NCI-H1105 treated with DMSO at 0.1 percent for 48 hours (cell line): ENCODE measurements at places on chromosomes 7 and 10.

- DNase-seq: no peak
Measured at GRCh38 chr10:114917927-114918672, 19.9 kb upstream of the TRUB1 start.

DNA sequence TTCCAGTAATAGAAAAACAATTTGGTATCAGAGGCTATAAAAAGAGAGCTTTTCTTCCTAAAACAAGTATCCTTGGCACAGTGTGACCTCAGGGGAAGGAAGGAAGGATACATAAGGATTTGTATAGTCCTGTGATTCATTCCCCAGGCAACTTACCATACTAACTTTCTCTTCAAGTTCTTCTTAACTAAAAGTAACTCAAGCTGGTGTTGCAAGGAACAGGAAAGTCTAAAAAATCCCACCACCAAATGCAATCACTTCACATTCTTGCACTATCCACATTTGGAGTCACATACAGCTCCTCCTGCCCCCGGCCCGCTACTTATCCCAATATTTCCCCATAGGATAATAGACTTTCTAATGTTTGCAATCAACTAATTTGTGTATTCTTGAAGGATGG is 84.8 kb downstream of the PRKAG2 start:
- DNase-seq: no peak

DNA sequence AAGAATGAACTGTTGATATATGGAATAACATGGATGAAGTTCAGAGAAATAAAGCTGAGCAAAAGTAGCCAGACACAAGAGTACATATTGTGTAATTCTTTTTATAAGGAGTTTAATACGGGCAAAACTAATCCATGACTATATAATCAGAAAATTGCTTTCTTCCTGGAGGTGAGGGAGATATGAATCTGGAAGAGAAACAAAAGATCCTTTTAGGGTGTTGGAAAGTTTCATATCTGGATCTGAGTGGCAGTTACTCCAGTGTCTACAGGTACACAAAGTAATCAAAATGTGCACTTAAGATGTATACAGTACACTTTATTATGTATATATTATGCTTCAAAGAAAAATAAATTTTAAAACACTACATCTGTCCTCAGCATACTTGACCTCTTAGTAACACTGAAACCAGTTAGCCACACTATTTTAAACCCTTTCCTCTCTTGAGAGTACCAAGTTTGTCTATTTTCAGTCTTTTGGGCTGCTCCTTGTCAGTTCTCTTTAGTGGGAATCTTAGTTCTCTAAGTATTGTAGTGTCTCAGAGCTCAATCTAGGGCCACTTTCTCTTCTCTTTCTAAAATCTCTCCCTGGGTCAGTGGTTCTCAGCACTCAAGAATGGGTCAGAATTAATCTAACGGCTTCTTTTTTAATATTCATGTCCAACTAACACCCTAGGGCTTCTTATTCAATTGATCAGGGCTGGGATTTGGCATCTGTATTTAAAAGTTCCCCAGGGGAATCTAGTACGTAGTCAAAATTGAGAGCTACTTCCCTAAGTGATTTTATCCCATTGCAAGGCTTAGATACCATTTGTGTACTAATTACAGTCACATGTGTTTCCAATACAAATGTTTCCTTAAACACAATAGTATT is 4.3 kb upstream of the LIPF start:
- DNase-seq: no peak

GRCh38 chr10:102287991-102288390 is 42.7 kb downstream of the GBF1 start:
- no peak for DNase-seq

GRCh38 chr10:106551501-106552062 is 612.9 kb downstream of the SORCS1 start:
- DNase-seq: no peak

- DNase-seq: no peak
Measured at GRCh38 chr10:983971-984655, 4.1 kb upstream of the GTPBP4 start.

DNA sequence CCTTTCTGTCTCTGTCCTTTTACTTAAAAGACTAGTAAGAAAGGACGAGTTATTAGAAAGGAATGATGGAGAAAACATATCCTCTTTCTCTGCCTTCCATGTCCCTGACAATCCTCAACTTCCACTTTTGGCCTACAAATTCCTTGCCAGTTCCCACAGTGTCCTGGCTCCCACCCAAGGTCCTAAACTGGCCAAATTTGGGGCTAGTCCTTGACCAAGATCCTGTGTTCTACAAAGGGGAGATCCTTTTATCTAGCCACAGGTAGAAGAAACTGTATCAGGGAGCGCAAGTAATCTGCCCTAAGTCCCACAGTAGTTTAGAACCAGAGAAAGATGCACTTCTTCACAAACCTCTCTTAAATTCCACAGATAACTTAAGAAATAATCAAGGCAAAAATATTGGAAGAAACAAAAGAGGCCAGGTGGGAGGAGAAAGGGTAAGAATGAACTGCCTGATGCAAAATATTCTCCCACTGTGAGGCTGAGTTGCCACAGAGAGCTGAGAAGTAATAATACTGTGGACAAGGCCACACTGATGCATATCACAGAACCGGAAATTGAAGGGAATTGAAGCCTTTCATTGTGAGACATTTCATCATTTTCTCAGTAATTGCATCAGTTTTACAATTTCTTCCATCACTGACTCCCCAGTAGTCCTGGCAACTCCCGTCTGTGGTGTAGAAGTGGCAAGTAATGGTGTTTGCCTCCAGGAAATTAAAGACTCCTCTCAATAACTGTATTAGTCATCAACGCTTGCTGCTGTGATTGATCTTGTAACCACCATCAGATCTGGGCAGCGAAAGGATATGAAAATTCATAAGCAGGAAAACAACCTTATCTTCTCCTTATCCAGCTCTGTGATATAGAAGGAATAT is 47.2 kb downstream of the DNAJC12 start:
- DNase-seq: no peak

GRCh38 chr7:12601302-12601869 is 30.9 kb downstream of the SCIN start:
- DNase-seq: no peak

- peak; percentile 16 for DNase-seq
Measured at GRCh38 chr7:20217193-20217948, at the start of gene MACC1. Gene MACC1, minus strand, starts transcription at chr7:20217384. Its CDS starts 55,522 bp downstream, at chr7:20161862.

DNA sequence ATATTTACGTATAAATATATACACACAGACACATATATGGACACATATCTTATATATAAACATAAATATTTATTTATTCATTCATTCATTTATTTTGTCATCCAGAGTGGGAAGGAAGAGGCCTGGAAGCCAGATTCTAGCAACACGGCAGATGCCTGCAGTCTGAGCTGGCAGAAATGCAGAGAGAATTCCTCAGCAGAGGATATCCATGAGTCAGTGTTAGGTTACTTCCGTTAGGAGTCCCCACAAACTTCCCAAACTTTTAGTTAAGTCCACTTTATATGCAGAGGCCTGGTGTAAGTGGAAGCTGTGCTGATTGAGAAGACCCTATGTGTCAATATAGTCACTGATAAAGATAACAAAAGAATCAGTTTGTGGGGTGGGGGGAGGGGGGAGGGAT is 89.6 kb downstream of the PPP1R17 start:
- no peak for DNase-seq

GRCh38 chr7:68041554-68041953 is 1044.9 kb downstream of the TYW1 start:
- DNase-seq: no peak

GRCh38 chr10:95573964-95574604 is 12.9 kb upstream of the SORBS1 start:
- no peak for DNase-seq

DNA sequence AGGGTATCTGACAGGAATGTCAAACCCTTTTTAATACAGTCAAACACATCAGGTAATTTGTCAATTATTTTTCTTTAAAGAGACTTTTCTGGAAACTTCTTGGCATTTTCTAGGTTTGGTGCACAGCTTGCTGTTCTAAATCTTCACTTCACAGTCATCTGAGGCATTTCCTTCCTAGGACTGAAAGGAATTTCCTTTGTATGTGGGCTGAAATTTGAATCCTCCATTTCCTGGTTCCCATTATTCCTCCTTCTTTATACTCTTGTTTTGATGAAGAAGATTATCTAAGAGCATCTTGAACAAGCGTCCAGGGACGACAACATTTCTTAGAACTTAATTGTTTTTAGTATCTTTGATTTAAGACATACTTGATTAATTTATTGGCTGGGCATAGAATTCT is 24.9 kb downstream of the CALD1 start:
- DNase-seq: no peak

GRCh38 chr7:105738133-105738532 is 138.3 kb downstream of the ATXN7L1 start:
- no peak for DNase-seq

- no peak for DNase-seq
Measured at GRCh38 chr7:50463035-50463434, 12.9 kb upstream of the FIGNL1 start.
